Hepatocyte (in vitro differentiated cells): ENCODE measurements at places on chromosomes 2 and 18. TPM values are rescaled to one million over a fixed set of nuclear protein-coding genes. Genes with fewer than 3 reads are reported as not detected.

The ALKAL2 gene
- total RNA-seq = 2.9 and 9.0 TPM in 2 replicates

The GCG gene
- 19.8 and 21.1 TPM in 2 replicates for total RNA-seq

The GGCX gene
- total RNA-seq = 64.5 and 82.5 TPM in 2 replicates

The PSMA8 gene
- total RNA-seq = not detected in 2 replicates

DNA sequence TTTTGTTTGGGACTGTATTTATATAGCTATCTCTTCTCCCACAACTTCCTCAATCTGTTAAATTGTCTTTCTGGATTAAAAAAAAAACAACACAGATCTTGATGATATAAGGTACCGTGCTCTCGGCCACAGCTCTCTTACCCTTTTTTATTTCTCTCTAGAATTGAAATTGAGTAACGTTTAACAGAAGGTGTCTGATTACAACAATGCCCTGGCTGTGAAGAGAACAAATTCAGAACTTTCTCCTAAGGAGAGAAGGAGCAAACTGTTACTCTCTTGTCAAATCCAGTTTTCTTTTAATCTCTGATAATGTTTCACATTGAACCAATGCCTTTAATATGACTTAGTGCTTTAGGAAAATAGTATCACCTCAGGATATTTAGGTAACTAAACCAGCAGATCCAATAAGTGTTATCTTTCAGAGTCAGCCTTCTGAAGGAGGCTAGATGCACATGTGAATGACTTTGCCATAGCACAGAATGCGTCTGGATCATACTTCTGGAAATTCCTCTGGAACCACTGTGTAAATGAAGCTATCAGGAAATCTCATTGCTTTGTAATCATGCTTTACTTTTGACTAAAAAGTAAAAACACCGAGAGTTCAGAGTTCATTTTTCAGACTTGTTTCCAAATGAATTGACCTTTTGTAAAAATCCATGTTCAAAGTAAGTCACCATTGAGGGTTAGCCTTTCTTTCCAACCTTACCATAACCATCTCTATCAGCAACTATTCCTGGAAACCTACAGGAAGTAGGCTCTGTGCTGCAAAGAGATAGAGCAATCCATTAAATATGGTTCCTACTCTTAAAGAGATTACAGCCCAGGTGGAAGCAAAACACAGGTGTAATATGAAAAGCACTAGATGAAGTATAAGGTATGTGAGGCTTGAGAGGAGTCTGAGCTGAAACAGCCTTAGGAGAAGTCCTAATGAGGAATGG lies 147.0 kb upstream of the OSR1 start:
- H3K27me3 ChIP-seq = no peaks in the 10 kb centered on the region
- peaks cover 17% of the 10 kb centered on the region for H3K4me1 ChIP-seq
- H3K4me3 ChIP-seq = no peak overlapping the region
- H3K36me3 ChIP-seq = no peaks in the 10 kb centered on the region
- no peak for DNase-seq

- no peak overlapping the region for H3K27ac ChIP-seq
- H3K4me1 ChIP-seq = no peaks in the 10 kb centered on the region
- DNase-seq = peak; percentile 80
- peaks cover 3% of the 10 kb centered on the region for H3K27me3 ChIP-seq
Observed at GRCh38 chr2:230902180-230902899, 22.7 kb downstream of the GPR55 start.

DNA sequence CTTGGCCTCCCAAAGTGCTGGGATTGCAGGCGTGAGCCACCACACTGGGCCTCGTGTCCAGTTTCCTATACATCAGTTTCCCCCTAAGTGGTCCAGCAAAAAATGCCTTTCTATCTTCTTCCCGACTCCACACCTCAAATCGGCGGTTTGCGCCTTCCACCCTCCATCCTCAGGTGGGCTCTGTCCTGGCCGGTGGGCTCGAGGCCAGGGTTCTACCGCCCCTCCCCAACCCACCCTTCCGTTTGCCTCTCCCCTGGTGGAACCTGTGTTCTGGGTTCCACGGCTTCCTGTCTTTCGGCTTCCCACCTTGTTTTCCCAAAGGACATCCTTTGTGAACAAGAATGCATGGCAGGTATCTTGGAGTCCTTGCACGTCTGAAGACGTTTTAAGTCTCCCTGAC lies 104.4 kb downstream of the HS6ST1 start:
- H3K36me3 ChIP-seq = no peaks in the 10 kb centered on the region
- H3K4me1 ChIP-seq = no peaks in the 10 kb centered on the region
- no peak overlapping the region for H3K4me3 ChIP-seq

DNA sequence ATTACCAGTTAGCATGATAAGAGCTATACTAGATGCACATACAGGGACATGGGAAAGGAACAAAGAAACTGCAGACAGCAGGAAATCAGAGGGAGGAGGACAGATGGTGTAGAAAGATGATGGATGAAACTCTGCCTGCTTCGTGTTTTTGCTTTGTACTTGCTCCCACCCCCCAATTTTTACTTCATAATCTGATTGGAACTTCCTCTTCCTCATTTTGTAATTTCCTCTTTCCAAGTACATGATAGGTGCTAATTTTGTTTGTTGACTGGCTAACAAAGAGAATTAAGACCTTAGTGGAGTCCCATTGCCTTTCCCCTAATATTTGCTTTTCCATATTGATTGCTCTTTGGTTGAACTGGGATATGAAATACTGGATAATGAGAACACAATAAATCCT lies 76.0 kb upstream of the PELI1 start:
- no peak for DNase-seq
- peak overlapping the region; percentile 41 for H3K27ac ChIP-seq
- H3K36me3 ChIP-seq = no peaks in the 10 kb centered on the region
- no peak overlapping the region for H3K4me3 ChIP-seq
- no peaks in the 10 kb centered on the region for H3K27me3 ChIP-seq

- H3K36me3 ChIP-seq = no peaks in the 10 kb centered on the region
- no peak overlapping the region for H3K4me3 ChIP-seq
- H3K27ac ChIP-seq = no peak overlapping the region
- no peaks in the 10 kb centered on the region for H3K4me1 ChIP-seq
Observed at GRCh38 chr2:98172951-98173350, 86.0 kb downstream of the VWA3B start.

DNA sequence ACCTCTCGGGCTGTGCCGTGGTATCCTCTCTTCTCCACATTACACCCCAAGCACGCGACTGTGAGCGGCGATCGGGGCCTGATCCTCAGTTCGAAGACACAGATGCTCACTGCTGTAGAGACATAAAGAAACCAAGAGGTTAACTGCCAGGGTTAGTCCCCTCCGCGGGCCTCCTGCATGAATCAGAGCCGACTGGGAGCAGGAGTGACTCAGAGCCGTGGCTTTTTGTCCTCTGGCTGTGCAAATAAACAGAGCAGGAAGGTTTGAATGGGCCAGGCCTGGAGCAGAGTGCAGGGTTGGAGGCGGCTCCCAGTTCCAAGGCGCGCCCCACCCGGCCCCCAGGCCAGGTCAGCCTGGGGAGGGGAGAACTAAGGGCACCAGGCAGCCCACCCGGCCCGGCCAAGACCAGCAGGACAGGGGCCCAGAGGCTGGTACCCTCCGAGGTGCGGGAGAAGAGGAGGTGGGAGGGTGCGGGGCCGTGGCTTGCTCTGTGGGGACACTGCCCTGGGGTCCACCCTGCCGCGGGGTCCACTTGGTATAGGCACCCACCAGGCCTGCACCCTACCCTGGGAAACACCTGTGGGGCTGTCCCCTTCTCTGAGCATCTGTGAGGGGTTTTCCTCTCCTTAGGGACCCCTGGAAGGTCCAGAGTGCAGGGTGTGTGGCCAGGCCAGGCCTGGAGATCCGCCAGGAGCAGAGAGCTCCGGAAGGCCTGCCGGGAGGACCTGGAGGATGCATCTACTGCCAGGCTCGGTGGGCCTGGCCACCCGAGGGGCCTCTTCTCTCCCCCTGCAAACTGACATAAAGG lies 16.5 kb downstream of the TWIST2 start:
- peak overlapping the region; percentile 89 for H3K27ac ChIP-seq
- H3K27me3 ChIP-seq = no peaks in the 10 kb centered on the region
- peak; percentile 96 for DNase-seq
- no peaks in the 10 kb centered on the region for H3K36me3 ChIP-seq
- H3K4me3 ChIP-seq = no peak overlapping the region
- H3K4me1 ChIP-seq = peaks cover 49% of the 10 kb centered on the region

- no peak overlapping the region for H3K27ac ChIP-seq
- no peaks in the 10 kb centered on the region for H3K36me3 ChIP-seq
- H3K27me3 ChIP-seq = no peaks in the 10 kb centered on the region
- no peaks in the 10 kb centered on the region for H3K4me1 ChIP-seq
- no peak for DNase-seq
- H3K4me3 ChIP-seq = no peak overlapping the region
Observed at GRCh38 chr2:101432411-101433181, 42.3 kb downstream of the RFX8 start.

DNA sequence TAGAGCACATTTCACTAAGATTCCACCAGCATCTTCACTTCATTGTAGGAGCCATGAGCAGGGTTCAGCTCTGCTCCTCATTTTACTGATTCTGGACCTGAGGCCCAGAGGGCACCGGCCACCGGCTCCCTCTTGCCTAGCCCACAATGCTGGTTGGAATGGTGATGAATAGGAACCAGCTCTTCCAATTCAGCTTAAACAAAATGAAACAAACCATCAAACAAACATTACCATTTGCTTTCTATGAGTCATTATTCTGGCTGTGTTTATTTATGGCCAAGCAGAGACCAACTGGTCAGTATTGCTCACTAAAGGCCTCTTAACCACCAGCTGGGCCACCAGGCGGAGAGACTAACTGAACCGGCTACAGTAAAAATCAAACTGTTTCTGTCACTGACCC lies 176.7 kb downstream of the MTX2 start:
- H3K36me3 ChIP-seq = no peaks in the 10 kb centered on the region
- H3K27ac ChIP-seq = no peak overlapping the region
- H3K4me1 ChIP-seq = no peaks in the 10 kb centered on the region
- H3K27me3 ChIP-seq = no peaks in the 10 kb centered on the region
- no peak for DNase-seq

DNA sequence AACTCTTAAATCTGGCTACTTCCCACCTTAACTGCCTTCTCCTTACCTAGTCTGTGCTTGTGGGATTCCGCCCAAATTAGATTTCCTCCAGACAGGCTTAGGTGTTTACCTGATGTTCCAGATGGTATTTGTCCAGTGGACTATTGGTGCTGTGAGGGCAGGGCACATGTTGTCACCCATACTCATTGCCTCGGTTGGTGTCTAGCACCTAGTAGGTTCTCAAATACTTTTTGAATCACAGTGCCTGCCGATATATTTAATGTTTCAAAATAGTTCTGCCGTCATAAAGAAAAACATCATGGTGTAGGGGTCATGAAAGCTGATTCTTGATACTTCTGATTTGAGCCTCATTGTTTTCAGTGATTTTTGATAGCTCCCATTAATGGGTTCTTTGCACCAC lies 1.1 kb downstream of the SEPTIN2 start:
- peak overlapping the region; percentile 98 for H3K27ac ChIP-seq
- H3K4me1 ChIP-seq = peaks cover 51% of the 10 kb centered on the region
- H3K36me3 ChIP-seq = no peaks in the 10 kb centered on the region
- no peaks in the 10 kb centered on the region for H3K27me3 ChIP-seq
- DNase-seq = no peak

DNA sequence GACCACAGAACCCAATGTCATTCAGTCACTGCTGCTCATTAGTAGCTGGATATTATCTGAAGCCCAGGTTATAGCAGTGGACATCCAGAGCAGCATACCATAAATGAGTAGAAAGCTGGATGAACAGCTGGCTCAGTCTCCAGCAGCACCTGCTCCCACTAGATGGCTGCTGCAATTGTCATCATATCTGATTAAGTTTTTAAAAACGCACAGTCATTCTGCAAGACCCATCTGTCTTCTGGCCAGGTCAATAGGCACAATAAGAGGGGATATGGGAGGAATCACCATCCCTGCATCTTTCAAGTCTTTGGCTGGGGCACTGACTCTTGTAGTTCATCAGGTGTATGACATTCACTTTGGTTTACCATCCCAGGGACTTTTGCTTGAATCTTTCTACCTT lies 55.1 kb upstream of the XDH start:
- peaks cover 1% of the 10 kb centered on the region for H3K4me1 ChIP-seq
- no peaks in the 10 kb centered on the region for H3K36me3 ChIP-seq
- H3K27ac ChIP-seq = no peak overlapping the region
- no peak overlapping the region for H3K4me3 ChIP-seq
